ENCODE measurements at places on chromosomes 5 and 9.

DNA sequence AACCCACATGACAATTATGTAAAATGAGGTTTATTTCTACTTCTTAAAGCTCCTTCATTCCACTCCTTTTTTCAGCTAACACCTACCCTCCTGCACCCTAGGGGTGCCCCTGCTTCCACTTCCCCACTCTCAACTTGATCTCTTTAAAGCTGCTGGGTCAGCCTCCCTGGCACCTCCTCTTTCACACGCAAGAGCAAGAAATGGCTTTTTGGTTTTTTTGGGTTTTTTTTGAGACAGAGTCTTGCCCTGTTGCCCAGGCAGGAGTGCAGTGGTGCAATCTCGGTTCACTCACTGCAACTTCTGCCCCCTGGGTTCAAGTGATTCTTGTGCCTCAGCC lies 64.4 kb downstream of the SUSD1 start:
- no peak for DNase-seq

GRCh38 chr5:175694371-175695160 lies 36.7 kb downstream of the HRH2 start:
- no peak for DNase-seq

DNA sequence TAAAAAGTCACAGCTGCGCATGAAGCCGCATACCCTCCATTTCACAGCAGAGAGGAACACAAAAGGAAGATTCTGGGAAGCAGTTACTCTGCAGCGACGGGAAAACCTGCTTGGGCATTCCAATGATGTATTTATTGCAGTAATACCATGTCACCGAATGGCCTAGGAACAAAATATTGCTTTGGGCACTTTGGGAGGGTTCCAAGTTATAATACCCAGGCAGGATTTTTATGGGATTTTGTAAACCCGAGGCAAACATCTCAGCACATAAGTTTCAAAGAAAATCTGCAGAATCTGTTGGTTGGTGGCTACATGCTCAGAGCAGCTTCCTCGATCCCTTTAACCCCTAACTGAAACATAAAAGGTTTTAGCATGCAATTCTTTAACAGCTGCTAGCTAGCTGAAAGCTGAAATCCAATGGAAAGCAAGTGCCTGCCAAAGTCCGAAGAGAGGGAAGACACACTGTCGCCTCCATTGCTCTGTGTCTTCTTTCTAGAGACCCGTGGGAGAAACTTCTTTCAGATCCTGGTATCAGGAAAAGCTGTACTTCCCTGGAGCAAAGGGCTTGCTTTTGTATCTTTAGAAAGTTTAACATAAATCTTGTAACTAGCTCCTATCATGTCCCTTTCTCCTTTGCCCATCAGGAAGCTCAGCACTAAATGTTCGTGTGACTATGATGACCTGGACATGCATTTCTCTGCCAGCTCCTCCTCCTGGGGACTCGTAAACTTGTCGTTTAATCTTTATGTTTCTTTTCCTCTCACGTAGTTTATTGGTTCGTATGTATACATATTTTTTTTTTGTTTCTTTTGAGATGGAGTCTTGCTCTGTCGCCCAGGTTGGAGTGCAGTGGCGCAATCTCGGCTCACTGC lies 195.0 kb downstream of the MAPKAP1 start:
- DNase-seq: no peak

DNA sequence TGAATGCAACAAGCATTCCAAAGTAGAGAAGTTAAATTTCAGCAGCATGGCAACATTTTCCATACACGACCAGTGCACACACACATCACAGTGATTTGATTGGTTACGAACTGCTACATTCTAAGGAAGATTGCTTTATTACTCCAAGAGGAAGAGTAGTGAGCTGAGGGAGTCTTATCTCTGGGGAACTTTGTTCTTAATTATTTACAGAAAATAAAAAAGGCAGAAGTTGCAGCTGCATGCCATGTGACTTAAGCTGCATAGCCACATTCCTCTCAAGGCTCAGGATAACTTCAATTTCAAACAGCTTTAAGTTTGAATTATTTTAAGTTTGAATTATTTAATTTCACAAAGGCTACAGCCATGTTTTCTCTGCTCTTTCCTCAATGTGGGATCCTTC lies 71.6 kb upstream of the HSPB3 start:
- DNase-seq: no peak

GRCh38 chr5:26034813-26035212 lies 1003.6 kb downstream of the CDH9 start:
- no peak for DNase-seq
